NCI-H1694 treated with DMSO at 0.1 percent for 48 hours (cell line): ENCODE measurements at places on chromosomes 1 and 21.
A peak's percentile ranks its signal among the peaks of the same experiment; 100 is the strongest.

DNA sequence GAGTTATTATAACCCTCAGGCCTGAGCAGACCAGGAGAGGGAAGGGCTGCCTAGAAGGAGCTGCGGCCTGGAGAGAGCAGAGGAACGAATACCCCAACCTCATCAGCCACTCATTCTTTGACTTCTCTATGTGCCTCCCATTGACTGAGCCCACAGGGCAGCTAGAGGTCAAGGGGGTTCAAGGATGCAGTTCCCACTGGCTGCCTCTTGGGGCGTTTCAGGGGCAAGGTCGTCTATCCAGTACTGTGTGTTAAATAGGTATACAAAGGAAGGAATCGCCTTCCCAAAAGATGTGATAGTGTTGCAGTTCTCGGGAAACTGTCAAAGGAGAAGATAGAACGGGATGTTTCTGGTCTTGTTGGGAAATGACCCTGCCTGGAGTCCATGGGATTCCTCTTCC is 250.6 kb downstream of the PRDM2 start:
- DNase-seq = no peak

GRCh38 chr1:157025856-157026255 is 19.7 kb downstream of the ARHGEF11 start:
- no peak for DNase-seq

DNA sequence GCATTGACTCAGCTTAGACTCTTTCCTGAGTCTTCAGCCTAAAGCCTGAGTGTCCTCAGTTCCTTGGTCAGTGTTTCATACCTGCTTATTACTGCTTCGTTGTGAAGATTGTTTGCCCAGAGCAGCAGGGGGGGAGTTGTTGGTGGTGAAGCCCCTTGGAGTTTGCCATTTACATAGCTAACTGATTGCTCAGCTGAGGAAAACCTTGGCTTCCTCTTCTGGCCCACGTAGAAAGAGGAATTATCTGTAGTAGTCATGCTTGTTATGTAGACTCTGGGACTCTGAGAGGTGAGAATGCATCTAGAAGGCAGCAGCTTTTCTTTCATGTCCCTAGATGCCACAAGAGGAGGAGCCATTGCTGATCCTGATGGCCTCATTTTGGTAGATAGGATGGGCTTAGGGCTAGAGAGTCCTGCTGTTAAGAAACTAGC is 125.9 kb downstream of the MAST2 start:
- DNase-seq = no peak

DNA sequence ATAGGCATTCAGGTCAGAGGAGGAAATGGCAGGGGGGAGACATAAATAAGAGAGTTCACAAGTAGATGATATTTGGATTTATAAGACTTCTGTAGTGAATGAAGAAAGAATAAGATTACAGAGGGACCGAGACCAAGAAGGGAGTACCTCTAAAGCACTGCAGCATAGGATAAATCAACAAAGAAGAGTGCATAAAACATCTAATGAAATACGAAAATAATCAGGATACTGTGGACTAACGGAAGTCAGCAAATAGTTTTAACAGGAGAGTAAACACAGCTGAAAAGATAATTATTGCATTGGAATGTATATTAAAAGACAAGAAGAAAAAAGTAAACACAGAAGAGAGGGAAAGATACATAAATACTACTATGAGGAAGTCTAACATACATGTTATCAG is 921.9 kb upstream of the PRMT6 start:
- no peak for DNase-seq

DNA sequence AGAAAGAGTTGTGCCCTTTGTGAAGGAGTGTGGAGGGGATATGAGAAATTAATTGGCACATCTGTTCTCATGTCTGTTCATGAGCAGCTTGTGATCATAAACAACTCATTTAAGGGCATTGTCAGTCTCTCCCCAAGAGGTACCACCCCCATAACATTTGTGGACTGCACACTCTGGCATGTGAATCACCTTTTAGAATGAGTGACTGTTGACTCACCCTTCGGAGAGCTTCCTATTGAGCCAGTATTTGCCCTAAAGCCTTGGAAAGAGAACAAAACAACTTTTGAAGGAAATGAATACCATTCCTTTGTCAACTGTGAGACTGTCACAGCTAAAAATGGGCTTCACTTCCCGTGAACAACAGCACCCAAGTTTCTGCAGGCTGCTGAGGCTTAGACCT is 27.5 kb upstream of the MYSM1 start:
- DNase-seq = peak; percentile 75

GRCh38 chr1:205583461-205584130 is 48.2 kb downstream of the ELK4 start:
- no peak for DNase-seq

DNA sequence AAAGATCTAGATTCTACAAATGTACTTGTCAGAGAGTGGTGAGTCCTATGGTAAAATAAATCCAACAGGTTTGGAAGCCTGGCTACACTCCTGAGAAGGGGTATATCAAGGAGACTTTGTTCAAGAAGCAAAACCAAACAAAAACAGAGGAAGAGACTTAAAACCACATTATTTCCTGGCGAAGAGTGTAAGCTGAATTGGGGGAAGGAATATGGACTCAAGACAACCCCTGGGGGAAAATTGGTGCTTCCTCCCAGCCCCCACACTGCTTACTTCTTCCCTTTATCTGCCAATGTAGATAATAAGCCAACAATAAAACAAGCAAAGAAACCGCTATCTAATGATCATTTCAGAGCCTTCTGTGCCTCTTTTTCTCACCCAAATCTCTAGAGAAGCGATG is 48.4 kb upstream of the ZBTB18 start:
- DNase-seq = no peak

DNA sequence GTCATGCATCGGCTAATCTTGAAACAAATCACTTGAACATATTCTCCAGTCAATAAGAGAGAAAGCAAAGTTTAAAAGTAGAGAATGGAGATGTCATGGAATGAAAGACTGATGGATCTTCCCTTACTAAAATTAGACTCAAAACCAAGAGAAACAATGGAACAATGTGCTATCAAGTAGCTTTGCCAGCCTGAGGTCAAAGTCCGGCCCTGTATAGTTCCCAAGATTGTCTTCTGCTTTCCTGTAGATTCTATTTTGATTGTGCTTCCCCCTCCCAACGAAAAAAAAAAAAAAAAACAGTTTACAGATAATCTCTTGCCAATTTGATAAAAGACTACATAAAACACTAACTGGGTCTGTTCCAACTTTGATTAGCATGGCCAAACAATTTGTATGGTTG is 40.8 kb upstream of the KIRREL1 start:
- no peak for DNase-seq

GRCh38 chr1:156157506-156157905 is 4.1 kb downstream of the SEMA4A start:
- no peak for DNase-seq

- no peak for DNase-seq
Observed at GRCh38 chr1:40096646-40096976, 441 bp downstream of the PPT1 start.

DNA sequence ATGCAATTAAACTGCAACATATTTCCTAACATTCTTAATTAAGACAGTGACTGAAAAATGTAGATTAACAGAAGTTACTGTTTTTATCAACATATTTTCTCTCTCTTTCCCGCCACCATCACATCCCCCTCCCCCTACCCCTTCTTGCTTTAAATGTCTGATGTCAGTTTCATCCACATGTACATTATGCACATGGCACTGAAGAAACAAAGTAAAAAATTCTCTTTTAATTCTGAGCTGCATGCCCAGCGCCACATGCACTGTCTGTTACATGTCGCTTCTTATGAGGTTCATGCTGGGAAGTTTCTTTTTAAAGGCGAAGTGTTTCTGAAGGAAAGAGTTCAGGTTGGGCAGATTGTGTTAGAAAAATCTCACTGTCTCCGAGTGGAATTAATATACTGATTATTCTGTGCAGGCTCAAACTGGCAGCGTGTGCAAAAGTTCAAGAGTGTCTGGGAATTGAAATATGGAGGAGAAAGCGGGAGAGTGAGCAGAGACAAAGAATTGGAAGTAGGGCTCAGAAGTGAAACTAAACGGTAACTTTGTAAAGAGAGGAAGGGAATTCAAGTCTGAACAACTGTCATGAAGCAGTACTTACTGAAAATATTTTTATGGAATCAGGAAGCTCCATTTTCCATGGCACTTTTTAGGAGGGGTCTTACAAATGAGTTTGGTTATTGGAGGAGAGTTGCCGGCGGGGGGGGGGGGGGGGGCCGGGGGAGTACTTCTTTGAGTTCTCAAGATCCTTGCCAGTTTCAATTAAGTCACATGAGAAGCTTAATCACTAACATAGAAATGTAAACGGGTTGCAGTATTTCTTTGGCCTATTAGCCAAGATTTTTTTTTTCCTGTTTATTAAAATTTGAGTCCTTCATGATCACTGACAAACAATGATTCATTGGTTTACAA is 217.6 kb downstream of the SDCCAG8 start:
- DNase-seq = peak; percentile 99
